Stomach (tissue), 19 donors: ENCODE measurements at places on chromosomes 11 and 22.

DNA sequence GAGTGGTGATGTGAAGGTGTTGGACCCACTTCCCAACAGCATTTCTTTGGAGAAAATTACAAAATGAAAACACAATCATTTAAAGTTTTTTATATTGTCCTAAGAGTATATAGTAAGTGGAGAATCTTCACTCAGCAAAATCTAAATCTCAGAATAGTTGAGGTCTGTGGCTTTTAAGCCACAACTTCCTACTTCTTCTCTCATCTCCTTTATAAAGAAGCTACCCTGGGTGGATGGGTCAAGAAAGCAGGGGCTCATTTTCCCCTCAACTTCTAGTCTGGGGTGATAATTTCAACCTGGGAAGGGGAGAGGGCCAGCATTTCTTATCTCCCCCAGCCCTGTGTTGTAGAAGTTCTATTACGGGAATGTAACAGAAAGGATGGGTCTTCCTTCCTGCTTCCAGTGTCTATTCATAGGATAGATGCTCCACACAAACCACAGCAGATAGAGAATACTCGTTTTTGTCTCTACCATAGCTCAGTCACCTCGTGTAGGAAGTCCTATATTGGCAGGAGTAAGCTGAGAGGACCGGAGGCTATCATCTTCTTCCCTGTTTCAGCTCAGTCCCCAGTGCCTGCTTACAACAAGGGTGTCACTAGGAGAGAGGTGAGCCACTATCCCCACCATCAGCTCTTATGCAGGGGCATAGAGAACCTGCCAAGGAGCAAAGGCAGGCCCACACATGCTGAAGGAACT, 341.5 kb downstream of the CASP12 start:
- DNase-seq = no peak

DNA sequence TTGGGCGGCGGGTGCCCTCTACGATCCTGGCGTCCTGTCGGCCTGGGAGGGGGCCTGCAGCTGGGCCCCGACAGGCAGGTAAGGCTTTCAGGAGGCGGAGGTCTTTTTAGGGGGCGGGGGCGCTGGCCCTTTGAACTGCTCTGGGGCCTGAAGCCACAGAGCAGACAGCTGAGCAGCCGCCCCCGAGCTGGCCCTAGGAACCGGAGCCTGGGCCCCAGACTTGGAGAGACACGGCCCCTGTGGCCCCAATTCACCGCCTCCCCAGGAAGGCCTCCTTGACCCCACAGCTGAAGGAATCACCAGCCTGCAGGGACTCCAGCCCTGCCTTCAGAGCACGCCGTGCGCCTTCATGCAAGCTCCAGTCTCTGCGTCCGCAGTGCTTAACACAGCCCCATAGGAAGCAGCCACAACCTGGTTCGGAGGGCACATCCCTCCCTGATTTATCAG, 618 bp upstream of the CERK start:
- DNase-seq = no peak

DNA sequence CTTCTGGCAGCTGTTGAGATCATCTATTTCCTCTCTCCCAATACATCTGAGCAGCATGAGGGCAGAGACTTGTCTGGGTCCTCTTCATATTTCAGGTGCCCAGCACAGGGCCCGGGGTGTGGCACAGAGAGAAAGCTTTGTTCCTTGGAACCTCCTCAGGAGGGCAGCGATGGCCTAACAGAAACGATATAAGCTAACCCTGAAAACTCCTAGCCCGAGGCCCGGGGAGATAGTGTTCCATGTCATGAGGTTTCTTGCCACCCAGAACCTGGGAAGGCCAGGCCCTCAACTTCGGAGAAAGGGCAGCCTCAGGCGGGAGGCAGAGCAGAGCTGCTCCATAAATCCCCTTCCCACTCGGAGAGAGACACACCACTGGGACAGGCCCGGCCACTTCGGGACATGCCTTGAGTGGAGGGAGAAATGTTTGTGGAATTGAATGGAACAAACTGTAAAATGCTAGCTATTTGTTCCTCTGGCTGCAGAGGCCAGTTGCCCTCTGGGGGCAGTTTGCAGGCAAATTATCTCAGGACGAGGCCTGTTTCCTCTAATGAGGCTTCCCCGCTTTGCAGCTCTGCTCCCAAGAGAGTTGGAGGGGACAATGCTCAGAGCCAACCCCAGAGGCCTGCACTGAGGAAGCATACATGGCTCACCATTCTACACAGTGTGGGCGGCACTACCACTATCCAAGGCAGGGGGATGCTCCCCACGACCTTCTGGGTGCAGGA, 11.6 kb downstream of the ARRB1 start:
- DNase-seq = peak; percentile 25

DNA sequence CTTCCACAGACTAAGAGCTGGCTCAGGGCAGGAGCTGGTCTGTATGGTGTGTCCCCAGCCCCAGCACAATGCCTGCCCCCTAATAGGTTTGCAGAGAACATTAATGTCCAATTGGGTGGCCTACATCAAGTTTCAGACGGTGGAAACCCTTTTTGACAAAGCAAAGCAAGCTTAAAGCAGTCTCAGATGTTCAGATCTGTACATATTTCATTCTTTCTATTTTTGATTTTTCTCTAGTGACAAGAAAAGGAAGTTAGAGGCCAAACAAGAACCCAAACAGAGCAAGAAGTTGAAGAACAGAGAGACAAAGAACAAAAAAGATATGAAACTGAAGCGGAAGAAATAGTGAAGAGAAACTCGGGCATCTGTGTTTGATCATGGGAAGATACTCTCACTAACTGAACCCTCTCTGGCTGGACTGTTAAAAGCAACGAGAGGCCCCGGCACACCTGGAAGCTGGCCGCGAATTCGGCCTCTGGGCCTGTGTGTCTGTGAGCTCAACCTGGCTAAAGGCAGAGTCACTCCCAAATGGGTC, 40.5 kb downstream of the NAT10 start:
- DNase-seq = no peak

GRCh38 chr22:45997077-45997776, 20.3 kb upstream of the WNT7B start:
- DNase-seq = peak; percentile 63

DNA sequence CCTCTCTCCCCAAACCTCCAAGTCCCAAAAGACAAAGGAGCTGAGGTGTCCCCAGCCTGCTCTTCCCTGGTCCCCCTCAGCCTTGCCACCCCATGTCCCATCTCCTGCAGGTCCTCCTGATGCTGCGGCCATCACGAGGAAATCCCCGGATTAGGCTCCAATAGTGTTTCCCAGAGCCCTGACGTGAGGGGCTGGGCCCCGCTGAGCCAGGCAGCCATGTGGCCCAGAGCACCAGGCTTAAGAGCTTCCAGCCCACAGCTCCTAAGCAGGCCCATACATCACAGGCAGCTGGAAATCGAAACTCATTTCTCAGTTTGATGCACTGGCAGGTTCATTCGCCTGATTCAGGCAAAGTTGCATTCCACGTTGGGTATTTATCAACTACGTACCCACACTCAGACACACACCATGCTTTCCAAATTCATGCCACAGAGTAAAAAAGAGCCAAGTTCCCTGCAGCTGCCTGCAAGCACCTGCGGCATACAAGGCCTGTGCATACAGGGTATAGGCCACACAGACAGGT, 114.2 kb downstream of the CHST1 start:
- DNase-seq = no peak

DNA sequence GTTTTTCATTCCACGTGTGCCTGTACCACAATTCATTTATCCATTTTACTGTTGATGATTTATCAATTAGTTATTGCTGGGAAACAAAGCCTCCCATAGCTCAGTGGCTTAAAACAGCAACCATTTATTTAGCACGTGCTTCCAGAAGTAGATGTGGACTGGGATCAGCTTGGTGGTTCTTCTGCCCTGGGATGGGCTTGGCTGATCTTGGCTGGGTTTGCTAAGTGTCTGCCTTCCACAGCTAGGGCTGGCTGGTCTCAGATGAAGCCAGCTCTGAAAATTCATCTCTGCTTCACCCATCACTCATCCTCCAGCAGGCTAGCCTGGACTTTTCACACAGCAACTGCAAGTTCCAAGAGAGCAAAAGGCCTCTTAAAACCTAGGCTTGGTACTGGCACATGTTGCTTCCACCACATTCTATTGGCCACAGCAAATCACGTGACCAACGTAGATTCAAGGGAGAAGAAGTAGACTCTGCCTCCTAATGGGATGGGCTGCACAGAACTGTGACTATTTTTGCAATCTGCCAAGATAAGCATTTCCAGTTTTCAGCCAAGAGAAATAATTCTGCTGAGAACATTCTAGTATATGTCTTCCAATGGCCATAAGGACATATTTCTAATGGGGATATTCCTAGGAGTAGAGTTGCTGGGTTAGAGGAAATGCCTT, 124.9 kb downstream of the MN1 start:
- DNase-seq = no peak

DNA sequence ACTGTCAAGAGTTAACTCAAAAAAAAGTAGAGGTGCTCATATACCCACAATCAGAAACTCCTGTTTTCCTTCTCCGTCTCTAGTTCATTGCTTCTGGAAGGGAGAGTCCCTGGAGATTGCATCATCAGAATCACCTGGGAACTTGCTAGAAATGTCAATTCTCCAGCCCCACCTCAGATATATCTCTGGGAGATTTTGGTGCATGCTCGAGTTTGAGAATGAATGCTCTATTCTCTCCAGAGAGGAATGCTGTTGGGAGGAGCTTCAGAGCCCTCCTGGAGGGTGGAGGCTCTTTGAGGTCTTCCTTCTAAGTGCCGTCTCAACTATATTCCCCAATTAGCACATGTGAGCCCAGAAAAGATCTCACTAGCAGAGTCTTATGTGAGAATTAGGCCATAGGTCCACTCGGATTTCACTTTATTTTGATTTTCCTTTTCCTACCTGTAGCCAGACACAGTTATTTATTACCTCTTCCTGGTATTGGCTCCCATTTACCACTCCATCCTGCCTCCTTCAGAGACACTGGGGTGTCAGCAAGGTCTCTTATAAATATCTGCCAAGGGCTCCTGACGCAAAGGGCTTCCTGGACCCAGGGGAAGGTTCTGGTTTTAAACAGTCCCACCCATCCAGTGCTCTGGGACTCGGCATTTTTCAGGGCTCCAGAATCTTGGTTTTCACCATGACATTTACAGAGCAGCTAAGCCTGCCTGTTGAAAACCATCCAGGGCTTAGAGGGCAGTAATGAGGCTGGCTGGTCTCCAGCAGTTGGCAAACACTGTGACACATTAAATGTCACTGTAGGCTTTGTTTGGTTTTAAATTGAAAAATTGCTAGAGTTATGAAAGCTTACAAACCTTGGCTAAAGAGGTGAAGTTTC, 136.2 kb downstream of the CD44 start:
- peak; percentile 89 for DNase-seq

- DNase-seq = no peak
These were observed 12.4 kb downstream of the ACO2 start for GRCh38 chr22:41481131-41481830.

DNA sequence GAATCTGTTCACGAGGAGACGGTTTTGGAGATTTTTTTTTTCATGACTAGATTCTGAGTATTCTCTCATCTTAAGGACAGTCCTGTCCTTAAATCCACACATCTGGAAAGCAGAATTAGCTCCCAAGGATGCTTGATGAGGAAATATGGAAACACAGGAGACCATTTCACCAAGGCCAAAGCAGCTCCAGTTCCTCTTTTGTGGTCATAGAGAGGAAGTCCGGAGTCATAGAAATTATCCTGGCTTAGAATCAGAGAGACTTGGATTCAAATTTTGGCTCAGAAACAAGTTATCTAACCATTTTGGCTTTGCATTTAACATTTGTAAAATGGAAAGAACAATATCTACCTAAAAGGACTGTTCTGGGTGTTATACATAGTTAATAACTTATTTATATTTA, 7.3 kb upstream of the TEAD1 start:
- no peak for DNase-seq

- no peak for DNase-seq
These were observed 10.6 kb downstream of the TMPRSS13 start for GRCh38 chr11:117918366-117919255.

GRCh38 chr11:123111465-123111864, 49.5 kb upstream of the HSPA8 start:
- DNase-seq = no peak

DNA sequence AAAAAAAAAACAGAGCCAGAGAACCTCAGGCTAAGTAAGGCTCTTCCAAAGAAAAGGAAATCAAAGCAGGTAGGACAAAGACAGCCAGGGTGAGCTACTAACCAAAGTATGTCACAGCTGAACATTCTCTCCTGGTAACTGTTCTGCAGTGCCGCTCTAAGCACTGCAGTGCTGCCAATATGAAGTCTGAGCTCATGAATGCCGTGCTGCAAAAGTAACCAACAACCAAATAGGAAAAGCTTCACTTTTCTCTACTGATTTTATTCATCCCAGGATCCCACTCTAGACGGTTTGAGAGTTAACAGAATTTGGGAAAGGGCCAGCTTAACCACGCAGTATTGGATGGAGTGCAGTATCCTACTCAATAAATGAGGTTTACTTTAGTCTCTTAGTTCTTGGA, 3.5 kb downstream of the SIK3 start:
- DNase-seq = no peak

DNA sequence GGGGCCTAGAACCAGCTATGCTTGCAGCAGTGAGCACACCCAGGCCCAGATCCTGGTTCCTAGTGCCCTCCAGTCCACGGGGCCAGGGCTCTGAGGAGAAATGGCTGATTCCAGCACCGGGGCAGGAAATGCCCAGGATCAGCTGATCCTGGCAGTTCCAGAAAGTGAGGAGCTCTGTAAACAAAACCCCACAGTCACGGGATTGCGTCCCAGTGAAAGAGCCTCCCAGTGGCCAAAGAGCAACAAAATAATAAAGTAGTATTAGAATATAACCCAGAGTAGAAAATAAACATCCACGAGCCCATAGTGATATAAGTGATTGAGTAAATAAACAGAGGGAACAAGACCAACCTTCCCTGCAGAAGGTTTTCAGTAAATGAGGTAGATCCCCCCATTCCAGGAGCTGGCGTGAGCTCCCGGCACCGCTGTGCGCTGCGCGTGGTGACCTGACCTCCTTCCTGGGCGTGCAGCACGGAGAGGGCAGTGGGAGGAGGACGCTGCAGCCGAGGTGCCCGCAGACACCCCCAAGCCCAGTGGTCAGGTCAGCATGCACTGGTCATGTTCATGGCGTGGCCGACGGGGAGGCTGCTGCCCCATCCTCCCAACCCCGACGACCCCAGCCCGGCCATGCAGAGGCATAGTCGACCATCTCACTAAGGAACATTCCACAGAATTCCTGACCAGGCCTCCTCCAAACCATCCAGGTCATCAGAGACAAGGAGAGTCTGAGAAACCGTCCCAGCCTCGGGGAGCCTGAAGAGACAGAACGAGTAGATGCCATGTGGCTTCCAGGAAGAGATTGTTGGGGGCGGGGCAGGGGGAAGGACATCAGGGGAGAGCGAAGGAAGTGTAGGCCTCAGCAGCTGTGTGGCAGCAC, 19.8 kb downstream of the PTDSS2 start:
- DNase-seq = peak; percentile 63

- no peak for DNase-seq
These were observed 34.7 kb downstream of the CERK start for GRCh38 chr22:46703171-46703995.

GRCh38 chr11:76801736-76802135, 18.6 kb downstream of the TSKU start:
- DNase-seq = no peak

DNA sequence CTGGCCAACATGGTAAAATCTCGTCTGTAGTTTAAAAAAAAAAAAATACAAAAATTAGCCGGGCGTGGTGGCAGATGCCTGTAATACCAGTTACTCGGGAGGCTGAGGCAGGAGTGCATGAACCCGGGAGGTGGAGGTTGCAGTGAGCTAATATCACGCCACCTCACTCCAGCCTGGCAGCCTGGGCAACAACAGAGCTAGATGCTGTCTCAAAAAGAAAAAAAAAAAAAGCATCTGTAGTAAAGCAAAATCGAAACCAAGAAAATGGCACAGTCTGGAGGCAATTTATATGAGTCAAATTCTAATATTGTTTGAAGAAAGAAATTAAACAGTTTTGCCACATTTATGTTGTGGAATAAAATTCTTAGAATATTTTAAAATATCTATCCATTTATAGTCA, 365.0 kb upstream of the CHORDC1 start:
- DNase-seq = no peak
